ELF-1 (cell line): ENCODE measurements at places on chromosomes 7 and 10.
A peak's percentile ranks its signal among the peaks of the same experiment; 100 is the strongest.

DNA sequence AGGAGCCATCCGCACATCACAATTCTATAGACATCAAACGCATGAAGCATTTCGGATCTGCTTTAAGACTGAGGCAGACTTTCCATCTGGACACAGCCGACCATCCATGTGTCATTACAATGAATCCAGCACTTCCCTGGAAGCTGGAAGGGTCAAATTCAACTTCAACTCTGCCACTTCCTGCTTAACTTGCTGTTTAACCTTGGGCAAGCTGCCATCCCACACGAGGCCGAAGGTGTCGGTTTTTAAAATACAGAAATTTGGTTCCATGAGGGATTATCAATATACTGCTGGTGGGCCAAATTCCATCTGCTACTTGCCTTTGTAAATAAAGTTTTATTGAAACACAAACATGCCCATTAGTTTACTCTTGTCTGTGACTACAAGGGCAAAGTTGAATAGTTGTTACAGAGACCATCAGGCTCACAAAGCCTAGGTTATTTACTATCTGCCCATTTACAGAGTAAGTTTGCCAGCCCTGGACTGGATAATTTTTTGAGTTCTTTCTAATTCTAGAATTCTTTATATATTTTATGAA lies 134.6 kb downstream of the FAM204A start:
- DNase-seq = no peak

- no peak for DNase-seq
These were observed 29.3 kb upstream of the ITGB8 start for GRCh38 chr7:20301311-20301939.

GRCh38 chr7:44622342-44623151 lies 16.1 kb downstream of the OGDH start:
- no peak for DNase-seq

DNA sequence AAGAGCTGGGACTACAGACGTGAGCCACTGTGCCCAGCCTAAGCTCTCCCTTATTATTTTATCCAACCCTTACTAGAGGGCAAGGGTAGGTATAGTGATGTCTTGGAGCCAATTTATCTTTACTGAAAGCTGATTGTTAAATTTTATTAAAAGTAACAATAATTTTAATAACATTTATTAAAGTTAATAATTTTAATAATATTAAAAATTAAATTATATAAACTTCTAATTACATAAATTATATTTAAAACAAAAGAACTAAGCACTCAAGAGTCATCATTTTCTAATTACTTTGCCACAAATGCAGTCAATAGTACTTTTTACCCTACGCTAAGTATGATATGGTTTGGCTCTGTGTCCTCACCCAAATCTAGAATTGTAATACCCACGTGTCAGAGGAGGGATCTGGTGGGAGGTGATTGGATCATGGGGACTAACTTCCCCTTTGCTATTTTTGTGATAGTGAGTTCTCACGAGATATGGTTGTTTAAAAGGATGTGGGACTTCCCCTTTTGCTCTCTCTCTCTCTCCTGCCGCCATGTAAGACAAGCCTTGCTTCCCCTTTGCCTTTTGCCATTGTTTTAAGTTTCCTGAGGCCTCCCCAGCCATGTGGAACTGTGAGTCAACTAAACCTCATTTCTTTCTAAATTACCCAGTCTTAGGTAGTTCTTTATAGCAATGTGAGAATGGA lies 58.4 kb upstream of the ETV1 start:
- no peak for DNase-seq

DNA sequence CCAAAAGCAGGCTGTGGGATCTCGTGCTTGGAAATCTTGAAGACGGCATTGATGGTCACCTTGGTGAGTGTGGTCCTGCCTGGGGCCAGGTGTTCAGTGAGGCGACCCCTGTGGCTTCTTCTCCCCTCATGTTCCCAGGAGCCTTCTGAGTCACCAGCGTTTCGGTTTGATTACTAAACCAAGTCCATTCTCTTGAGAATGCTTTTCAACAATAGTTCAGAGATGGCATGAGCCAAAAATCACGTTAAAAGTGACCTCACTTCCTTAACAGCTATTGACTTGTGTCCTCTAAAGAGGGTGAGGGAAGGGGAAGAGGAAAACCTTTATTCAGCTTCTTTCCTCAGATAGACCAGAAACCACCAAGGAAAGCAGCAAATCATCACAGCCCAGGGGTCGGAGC lies 315.2 kb downstream of the GATA3 start:
- no peak for DNase-seq

DNA sequence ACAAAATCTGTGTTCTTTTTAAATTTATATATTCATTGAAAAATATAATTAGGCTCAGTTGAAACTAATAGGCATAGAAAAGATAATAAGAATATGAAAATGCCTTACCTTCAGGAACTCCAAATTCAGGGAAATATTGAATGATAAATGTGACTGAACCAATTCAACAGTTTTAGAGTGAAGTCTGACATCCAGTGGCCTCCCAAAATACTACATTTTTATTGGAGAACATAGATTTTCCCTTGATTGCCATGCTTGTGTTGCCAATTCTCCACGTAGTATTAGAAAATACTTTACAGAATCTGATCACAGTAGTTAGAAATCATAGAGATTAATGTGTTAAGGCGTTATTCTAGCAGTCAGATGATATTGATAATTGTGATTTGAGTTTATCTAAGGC lies 1246.7 kb downstream of the GATA3 start:
- DNase-seq = no peak

GRCh38 chr10:127300868-127301321 lies 104.5 kb upstream of the INSYN2A start:
- DNase-seq = no peak

DNA sequence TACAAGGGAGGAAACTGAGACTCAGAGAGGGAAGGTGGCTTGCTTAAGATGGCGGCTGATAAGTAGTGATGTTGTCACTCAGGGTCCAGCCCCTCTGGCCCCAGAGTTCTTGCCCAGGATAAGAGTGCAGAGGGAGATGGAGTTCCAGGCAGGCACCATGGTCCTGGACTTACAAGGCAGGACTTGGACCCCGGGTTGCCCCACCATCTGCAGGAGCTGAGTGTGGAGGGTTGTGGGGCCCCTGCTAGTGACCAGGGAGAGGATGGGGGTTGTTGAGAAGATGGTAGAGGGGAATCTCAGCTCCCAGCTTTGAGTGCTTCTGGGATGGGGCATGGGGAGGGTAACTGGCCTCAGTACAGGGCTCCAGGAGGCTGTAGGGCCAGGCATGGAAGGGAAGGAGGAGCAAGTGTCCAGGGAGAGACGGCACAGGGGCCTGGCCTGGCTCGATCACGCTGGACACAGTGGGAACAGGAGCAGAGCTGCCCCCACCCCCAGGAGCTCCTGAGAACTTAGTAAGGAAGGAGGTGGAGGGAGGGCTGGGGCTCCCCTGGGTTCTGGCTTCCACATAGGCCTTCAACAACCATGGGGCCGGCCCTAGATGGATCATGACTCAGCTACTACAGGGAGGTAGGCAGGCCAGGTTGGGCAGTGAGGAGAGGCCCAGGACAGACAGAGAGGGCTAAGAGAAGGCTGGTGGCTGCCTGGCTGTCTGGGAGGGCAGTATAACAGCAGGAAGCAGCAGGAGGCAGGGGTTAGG lies 28.2 kb downstream of the PPIF start:
- no peak for DNase-seq

DNA sequence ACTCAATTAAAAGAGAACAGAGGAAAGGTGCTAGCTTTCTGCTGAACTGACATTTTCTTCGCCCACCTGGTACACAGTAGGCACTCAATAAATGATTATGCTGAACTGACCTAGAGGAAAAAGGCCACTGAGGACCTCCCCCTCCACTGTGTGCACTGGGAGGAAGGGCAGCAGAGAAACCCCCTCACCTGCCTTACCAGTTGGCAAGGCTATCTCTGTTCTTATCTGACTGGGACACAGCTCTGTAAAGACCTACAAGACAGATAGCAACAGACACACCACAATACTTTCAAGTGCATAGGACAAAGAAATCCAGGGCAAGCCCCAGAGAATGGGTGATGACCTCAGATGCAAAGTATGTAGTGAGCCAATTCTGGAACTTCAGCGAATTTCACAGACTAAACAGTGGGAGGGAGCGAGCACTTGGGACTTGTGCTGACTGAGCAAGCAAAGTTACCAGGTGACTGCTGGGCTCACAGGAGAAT lies 30.4 kb downstream of the PDLIM1 start:
- peak; percentile 88 for DNase-seq

GRCh38 chr10:7700577-7701125 lies 2.5 kb upstream of the ITIH2 start:
- no peak for DNase-seq

- no peak for DNase-seq
These were observed 34.5 kb downstream of the ZNF503 start for GRCh38 chr10:75367021-75367487.

DNA sequence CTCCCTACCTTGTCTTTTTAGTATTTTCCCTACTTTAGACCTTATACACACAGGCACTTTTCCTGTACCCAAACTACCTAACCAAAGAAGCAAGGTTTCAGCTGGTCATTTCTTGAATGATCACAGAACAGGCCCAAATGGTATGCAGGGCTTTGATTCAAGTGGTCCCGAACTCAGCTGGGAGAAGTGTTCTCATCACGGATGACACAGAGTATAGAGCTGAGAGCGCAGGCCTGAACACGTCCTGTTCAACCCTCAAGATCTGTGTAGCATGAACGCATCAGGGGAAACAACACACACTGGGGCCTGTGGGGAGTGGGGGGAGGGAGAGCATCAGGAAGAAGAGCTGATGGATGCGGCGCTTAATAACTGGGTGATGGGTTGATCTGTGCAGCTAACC lies 318.2 kb downstream of the SFMBT2 start:
- no peak for DNase-seq

DNA sequence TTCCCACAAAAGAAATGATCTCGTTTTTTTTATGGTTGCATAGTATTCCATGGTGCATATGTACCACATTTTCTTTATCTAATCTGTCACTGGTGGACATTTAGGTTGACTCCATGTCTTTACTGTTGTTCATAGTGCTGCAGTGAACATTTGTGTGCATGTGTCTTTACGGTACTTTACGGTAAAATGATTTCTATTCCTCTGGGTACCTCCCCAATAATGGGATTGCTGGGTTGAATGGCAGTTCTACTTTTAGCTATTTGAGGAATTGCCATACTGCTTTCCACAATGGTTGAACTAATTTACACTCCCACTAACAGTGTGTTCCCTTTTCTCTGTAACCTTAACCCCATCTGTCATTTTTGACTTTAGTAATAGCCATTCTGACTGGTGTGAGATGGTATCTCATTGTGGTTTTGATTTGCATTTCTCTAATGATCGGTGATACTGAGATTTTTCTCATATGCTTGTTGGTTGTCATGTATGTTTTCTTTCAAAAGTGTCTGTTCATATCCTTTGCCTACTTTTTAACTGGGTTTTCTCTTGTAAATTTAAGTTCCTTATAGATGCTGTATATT lies 37.2 kb downstream of the MKLN1 start:
- no peak for DNase-seq

DNA sequence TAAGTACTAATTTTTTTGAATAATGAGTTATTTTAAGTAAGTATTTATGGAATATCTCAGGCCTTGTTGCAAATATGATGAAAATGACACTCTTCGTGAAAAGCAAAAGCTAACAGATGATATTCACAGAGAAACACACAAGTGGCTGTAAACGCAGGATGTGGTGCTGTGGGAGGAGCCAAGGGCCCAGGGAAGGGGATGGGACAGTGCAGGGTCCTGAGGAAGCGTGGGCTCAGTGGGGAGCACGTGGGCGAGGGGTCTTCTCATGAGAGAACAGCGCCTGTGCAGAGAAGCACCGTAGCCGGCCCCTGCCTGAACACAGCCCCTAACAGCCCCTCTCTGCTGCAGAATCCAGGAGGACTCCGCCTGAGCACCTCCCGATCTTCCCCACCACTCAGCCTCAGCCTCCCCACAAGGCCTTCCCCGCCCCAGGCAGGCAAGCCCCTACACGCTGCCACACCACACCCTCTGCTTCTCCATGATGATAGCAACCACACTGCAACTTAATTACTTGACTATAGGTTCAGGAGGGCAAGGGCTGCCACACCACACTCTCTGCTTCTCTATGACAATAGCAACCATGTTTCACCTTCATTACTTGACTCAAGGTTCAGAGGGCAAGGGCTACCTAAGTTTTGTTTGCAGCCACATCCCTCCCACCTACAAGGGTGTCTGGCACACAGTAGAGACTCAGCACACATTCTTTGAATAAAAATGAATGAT lies 152.6 kb upstream of the RNF32 start:
- no peak for DNase-seq

DNA sequence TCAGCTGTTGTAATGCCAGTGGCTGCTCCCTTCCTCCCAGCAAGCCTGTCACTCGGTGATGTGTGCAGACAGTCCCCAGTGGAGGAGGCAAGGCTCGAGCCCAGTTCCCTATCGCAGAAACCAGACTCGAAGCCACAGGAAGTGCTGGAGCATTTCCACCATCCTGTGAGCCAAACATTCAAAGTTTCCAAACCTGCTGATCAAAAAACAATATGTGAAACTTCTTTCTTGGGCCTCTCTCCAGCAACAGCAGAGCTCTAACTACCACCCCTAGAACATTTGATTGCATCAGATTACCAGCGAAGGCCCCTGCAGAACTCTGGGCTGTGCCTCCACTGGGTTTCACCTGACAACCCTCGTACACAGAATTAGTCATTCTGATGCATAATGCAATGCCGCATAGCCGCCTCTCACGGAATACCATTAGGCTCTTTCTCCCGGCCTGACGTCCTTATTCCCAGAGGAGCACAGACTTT lies 94.0 kb downstream of the ELMO1 start:
- DNase-seq = no peak

DNA sequence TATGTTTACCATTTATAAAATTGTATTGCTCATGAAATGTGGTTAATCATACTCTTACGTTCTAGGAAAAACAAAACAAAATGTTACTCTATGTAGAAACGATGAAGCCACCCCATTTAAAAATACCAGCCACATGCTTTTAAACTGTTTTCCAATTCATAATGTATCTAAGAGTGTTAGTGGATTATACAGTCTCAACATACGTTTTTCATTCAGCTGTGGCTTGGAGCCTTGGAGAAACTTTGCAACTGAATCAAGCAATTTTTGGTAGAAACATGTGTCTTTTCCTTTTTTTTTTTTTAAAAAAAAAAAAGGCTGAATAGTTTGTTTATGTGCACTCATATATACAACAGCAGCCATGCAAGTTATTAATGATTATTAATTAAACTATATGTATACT lies 378.0 kb upstream of the SEMA3D start:
- no peak for DNase-seq

GRCh38 chr10:73768881-73769280 lies 13.0 kb upstream of the CHCHD1 start:
- no peak for DNase-seq

GRCh38 chr10:75723319-75723980 lies 292.0 kb downstream of the LRMDA start:
- no peak for DNase-seq

GRCh38 chr7:108557191-108557590 lies 12.3 kb downstream of the THAP5 start:
- no peak for DNase-seq

DNA sequence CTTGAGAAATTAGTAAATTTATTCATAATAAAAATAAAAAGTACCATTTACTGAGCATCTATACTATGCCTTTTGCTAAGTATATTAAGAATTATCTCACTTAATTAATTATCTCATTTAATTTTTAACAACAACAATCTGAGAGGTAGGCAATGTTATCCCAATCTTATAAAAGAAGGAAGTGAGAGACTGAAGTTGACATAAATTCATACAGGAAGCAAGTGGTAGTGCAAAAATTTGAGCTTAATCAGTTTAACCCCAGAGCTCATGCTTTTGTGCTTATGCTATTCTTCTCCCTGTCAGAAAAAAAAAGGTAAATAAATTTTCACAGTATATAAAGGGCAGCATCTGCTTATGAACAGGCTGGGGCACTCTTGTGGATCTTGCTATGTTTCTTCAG lies 2.7 kb upstream of the LIPF start:
- no peak for DNase-seq

- peak; percentile 25 for DNase-seq
These were observed 363.3 kb downstream of the TYW1 start for GRCh38 chr7:67359900-67360299.
